KBM-7 (cell line): ENCODE measurements at places on chromosomes 16 and 17.

DNA sequence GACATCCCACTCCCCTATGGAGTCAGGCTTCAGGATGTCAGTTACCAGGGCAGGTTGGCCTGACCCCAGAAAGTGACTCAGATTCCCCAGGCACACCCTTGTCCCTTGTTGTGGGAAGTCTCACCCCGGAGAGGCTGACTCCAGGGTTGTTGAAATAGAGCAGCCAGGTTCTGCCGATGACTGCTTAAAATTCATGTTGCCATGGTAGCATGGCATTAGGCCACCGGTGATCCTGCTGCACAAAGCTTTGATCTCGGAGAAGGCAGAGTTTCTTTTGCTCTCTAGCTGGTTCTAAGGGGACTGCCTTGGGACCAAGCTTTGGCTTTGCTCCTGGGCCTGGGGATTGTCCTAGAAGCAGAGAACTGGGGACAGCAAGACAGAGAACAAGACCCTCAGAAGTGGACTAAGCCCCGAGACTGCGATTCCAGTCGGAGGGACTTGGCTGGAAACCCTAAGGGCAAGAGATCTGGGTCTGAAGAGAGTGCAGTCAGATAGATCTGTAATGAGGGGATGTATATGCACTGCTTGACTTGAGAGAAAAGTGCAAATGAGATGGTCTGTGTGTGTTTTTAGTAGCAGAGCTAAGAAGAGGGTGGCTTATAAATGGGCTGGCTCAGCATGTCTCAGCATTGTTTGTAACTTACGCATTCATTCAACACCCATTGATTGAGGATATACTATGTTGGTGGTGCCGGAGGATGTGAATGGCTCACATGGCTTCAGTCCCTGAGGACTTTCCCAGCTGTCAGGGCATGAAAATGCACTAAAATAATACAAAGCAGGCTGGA is 106.9 kb downstream of the RGS9 start:
- no peak for DNase-seq

DNA sequence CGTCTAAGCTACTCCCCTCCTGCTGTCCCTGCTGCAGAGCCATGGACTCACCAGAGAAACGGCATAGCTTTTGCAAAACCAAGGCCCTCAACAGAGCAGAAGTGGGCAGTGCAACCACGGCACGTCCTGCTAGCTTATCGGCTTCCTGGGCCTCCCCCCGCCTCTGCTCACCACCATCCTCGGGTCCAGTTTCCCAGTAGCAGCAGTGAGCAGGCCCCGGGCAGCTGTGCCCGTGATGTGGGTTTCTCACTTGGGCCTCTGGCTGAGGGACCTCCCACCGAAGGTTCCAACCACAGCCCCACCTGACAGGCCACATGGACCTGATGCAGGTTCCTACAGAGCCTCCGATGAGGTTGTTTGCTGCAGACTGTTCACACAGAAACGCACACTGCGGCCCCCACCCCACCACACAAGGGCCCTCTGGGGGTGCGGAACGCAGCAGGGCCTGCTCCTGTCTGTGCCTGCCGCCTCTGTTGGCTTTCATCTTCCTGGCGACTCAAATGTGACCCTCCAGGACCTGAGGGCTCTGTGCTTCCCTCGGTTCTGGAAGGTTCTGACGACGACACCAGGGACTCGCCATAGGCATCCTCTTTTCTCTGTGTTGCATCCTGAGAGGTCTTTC is 24.8 kb downstream of the PDIA2 start:
- no peak for DNase-seq

- no peak for DNase-seq
These were observed 70.6 kb downstream of the KATNIP start for GRCh38 chr16:27620541-27620940.

DNA sequence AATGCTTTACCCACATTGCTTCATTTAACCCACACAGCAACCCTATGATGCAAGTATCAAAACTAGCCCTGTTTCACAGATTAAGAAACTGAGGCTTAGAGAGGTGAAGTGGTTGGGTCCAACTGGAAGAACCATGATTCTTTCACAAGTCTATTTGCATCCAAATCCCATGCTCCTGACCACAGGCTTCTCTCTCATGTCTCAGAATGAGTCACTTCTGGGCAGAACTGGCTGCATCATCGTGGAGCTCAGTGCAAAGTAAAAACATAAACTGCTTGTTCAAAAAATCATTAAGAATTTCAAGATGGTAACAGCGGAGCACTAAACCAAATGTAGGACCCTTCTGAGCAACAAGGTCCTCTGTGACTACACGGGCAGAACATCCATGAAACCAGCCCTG is 20.2 kb upstream of the CES1 start:
- no peak for DNase-seq

GRCh38 chr17:10633738-10634379 is 23.2 kb downstream of the MYH3 start:
- no peak for DNase-seq

DNA sequence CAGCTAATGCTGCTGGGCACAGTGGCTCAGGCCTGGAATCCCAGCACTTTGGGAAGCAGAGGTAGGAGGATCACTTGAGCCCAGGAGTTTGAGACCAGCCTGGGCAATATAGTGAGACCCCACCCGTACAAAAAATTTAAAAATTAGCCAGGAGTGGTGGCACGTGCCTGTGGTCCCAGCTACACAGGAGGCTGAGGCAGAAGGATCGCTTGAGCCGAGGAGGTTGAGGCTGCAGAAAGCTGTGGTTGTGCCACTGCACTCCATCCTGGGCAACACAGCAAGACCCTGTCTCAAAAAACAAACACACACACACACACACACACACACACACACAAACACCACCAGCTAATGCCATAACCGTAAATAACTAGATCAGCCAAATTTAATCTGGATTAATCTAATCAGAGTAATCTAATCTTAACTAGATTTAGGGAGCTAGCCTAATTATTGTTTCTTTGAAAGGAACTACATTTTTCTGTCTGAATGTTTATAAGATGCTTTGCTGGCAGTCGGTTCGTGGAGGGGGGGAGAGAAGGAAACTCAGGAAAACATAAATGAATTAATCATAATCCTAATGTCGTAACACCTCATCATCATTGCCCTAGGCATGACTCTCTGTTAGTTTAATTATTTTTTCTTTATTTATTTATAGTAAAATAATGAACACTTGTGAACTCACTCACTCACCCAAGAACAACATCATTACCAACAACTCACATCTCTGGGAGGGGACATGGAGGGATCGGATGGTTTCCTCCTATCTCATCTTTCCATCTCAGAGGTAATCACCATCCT is 12.5 kb upstream of the RBBP6 start:
- no peak for DNase-seq

GRCh38 chr17:59315866-59316265 is 15.6 kb upstream of the YPEL2 start:
- peak; percentile 38 for DNase-seq

DNA sequence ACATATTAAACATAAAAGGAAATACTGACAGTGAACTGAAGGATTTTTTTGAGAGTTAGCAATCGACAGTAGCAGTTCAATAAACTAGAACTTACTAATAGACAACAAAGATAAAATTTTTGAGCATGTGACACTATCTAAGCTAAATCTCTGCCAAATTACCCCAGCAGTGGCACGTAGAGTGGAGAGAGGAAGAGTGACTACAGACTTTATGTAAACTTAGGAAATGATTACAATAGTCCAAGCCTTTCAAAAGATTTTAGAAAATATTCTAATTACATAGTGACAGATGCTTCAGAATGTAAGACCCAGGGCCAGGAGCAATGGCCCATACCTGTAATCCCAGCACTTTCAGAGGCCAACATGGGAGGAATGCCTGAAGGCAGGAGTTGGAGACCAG is 52.4 kb downstream of the CFDP1 start:
- no peak for DNase-seq

DNA sequence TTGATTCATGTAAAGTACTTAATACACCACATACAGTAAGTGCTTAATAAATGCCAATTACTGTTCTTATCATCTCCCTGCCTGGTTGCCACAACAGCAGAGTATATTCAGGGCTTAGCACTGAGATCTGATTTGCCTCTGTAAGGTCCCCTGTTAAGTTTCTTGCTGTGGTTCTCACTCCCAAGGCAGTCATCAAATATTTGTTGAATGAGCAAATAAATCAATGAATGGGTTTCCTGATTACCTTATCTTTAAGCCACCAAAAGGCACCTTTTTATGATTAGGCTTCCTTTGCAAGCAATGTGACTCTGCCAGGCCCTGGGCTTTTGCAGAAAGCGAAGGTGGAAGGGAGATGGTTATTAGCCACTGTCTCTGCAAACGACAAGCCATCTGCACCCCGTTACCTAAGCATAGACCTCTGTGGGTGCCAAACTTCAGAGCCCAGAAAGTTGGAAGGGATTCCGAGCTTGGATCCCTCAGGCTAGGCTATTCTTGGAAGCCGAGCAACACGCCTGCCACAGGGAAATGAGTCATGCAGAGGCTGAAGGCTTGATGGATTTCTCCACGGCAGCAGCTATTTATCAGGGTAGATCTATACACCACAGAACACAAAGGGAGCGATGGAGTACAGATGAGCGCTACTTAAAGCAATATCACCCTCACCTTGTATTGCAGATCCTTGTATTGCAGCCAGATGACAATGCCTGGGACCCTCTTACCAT is 102.0 kb downstream of the GRIN2A start:
- no peak for DNase-seq

GRCh38 chr17:18262641-18263040 is 2.2 kb downstream of the MIEF2 start:
- no peak for DNase-seq

DNA sequence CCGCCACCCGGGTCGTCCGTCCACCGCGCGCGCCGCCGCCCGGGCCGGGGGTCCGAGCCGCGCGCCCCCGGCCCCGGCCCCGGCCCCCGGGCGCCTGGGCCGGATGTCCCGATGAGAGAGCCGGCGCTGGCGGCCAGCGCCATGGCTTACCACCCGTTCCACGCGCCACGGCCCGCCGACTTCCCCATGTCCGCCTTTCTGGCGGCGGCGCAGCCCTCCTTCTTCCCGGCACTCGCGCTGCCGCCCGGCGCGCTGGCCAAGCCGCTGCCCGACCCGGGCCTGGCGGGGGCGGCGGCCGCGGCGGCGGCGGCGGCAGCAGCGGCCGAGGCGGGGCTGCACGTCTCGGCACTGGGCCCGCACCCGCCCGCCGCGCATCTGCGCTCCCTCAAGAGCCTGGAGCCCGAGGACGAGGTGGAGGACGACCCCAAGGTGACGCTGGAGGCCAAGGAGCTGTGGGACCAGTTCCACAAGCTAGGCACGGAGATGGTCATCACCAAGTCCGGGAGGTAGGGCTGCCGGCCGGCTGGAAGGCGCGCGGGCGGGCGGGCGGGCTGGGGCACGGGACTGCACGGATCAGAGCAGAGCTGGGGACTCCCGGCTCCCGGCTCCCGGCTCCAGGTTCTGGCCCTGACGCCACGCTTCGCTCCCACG is 548 bp downstream of the TBX2 start:
- DNase-seq: no peak

DNA sequence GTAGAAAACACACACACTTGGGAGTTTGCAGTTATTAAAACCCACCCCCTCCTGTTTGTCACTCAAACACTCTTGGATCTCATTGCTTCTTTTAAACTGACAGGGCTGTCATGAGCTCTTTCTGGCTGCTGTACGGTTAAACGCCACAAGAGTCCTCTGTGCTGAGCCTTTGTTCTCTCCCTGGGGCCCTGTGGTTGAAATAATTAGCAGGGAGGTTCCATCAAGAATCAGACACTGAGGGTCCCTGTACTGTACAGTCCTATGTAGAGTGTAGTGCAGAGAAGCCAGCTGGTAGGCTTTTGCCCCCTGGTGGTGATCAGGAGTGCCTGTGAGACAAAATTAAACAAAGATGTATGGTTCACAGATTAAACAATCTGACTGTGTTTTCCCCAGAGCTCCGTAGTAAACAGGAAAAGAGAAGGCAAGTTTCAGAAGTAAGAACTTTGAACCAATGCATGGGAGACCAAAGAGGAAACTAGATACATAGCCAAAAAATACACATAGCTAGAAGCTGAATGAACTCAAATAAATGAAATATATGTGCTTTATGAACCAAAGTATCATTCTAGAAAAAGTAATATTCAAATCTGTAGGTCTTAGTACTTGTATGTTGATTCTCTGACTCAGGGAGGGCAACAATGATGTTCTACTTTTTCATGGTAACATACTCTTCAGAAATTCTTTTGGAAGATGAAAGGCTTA is 1.4 kb upstream of the SSH2 start:
- peak; percentile 95 for DNase-seq

DNA sequence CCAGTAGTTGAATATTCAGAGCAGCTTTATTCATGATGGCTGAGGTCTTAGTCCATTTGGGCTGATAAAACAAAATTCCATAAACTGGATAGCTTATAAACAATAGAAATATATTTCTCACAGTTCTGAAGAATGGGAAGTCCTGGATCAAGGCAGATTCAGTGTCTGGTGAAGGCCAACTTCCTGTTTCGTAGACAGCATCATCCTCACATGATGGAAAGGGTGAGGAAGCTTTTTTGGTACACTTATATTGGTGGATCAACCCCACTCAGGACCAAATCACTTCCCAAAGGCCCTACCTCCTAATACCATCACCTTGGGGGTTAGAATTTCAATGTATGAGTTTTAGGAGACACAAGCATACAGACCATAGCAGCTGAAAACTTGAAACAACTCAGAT is 224.2 kb downstream of the CYB561 start:
- peak; percentile 7 for DNase-seq
